ENCODE measurements at places on chromosomes 1 and 21. TPM values are rescaled to one million over a fixed set of nuclear protein-coding genes. Genes with fewer than 3 reads are reported as not detected.

GRCh38 chr1:230459465-230459864 is 33.3 kb upstream of the PGBD5 start:
- no peak for DNase-seq

DNA sequence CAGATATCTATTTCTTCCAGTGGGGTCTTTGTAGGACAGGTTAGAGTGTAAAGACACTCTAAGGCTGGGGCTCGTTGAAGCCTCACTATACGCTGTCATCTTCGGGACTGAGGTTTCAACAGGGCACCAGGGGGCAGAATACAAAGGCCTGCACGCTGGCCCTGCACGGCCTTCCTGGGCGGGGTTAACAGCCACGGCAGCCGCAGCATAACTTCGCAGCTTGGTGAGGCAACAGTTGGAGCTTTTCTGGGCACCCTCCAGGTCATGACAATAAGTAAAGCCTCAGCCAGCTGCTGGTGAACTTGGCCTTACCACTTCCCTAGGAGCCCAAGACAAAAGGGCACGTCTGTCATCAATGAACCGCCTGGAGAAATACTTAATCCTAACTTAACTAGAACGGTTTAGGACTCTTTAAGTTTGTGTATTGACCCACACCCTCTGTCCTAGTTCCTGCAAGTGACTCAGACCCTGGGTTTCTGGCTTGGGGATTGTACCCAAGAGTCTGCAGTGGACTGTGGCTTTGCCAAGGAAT is 2.3 kb upstream of the RUNX1 start:
- DNase-seq, result no peak

The WARS2 gene
- total RNA-seq, result 9.8 TPM

The FAM167B gene
- 2.8 TPM for total RNA-seq

The MIXL1 gene
- 0.18 TPM for total RNA-seq

The CD1B gene
- not detected for total RNA-seq

The LYSMD1 gene
- total RNA-seq, result 12.6 TPM

DNA sequence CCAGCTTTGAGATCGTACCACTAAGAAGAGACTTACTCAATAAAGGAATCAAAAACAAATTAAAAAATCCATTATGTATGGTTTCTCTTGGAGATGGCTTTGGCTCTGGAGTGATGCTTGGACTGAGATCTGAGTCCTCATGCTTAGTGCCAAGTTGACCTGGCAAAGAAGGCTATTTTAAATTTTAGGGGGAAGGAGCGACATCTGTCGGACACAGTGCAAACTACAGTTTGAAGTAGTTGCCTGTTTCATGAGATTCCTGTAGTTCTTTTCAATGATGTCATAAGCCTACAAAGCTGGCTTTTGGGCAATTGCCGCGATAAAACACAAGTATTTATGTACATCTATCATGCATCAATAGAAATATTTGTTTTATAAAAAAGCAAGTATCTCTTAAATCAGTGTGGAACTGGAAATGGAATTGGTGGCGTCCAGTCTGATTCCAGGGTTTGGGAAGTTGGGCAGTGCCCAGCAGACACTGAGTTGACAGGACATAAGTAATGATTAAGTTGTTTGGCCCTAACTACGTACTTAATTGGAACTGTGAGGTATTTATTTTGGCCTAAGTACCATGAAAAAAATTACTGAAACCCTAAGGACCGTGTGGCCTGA is 50.0 kb downstream of the TBCE start:
- no peak for DNase-seq

GRCh38 chr1:151327903-151328674 is 873 bp upstream of the PI4KB start:
- DNase-seq, result no peak

- DNase-seq, result no peak
Observed at GRCh38 chr1:10189659-10190058, 20.7 kb upstream of the KIF1B start.

- no peak for DNase-seq
Observed at GRCh38 chr1:71087060-71087459, 6.2 kb upstream of the ZRANB2 start.

DNA sequence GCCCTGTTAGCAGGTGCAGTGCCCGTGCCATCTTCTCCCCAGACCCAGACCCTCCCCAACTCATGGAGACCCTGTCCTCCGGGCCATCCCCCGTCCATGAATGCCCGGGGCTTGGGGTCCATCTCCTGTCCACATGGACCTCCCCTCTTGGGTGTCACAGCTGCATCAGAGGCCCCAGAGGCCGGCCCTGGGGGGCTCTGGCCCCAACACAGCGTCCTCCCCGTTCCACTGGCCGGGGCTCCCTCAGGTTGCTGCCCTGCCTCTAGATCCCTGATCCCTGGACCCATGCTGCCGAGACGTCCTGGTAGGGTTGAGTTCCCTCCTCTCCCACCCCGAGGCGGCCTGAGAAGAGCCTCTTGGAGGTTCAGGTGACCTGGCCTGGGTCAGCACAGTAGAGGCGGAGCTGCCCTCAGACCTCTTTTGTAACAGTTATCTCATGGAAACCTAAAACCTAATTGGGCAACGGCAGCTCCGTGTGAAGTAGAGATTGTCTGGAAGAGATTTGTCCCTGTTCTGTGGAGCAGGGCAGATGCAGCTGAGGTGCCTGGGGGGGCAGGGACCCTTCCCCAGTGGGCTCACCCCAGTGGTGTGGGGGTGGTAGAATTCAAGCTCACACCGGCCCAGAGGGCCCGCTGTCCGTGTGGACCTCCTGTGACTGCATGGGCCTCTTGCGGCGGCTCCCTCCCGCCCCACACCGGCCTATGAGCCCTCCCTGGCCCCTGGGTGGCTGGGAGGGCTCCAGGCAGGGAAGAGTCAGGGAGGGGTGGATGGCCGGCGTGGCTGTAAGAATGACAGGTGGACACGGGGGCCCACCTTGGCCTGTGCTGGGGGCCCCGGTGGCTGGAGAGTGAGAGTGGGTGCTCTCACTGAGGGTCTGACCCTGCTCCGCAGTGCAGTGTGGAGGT is 56.1 kb downstream of the SKI start:
- DNase-seq, result no peak

DNA sequence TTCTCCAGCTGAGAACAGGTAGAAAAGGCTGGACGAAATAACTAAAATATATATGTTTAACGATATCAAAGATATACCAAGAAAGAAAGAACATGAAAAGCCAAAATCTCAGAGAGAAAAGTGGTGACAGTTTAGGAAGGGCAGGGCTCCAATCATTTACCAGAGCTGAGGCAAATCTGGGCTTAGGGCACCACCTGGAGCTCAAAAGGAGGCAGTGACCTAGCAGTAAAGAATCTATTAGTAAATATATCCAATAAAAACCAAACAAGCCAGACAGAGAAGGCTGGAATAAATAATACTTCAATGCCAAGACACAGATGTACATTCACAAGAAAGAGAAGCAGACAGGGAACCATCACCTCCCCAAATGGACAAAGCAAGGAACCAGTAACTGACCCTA is 43.5 kb downstream of the CHIA start:
- DNase-seq, result no peak

DNA sequence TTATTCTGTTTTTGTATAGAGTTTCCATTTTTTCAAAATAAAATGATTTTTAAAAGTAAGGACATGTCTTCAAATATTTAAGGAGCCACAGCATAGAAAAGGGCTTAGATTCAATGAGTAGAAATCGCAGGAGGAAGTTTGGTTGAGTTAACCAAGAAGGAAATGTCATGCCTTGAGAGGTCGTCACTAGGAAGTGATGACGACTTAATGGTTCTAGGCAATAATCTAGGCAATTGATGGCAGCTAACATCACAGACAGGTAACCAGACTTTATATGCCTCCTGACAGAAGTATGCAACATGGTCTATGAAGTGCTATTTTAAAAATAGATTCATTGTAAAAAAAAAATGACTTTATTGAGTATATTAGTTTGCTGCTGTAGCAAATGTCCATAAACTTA is 32.1 kb upstream of the TP53BP2 start:
- DNase-seq, result no peak

The CELA2A gene
- not detected for total RNA-seq

GRCh38 chr1:185244015-185244747 is 72.9 kb downstream of the IVNS1ABP start:
- no peak for DNase-seq

The S100A12 gene
- not detected for total RNA-seq

DNA sequence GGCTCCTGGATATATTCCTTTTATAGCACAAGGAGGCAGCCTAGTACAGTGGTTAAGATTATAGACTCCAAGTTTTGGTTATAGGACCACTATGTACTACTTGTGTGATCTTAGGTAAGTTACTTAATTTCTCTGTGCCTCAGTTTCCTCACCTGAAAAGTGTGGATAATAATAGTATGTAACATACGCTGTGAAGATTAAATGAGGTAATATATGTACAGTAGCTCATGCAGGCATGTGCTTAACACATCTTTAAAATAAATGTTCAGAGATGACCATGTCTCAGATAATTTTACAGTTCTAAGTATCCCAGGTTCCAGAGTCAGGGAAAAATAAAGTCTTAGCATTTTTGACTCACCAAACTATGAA is 55.7 kb upstream of the TRABD2B start:
- DNase-seq, result no peak
